CD4-positive, alpha-beta T cell treated with Interleukin-2 at 100 ng/mL for 4 hours (primary cell): ENCODE measurements at places on chromosomes 3 and 15.
A peak's percentile ranks its signal among the peaks of the same experiment; 100 is the strongest.

- DNase-seq = no peak
These were observed 61.0 kb downstream of the SCAPER start for GRCh38 chr15:76844096-76844495.

DNA sequence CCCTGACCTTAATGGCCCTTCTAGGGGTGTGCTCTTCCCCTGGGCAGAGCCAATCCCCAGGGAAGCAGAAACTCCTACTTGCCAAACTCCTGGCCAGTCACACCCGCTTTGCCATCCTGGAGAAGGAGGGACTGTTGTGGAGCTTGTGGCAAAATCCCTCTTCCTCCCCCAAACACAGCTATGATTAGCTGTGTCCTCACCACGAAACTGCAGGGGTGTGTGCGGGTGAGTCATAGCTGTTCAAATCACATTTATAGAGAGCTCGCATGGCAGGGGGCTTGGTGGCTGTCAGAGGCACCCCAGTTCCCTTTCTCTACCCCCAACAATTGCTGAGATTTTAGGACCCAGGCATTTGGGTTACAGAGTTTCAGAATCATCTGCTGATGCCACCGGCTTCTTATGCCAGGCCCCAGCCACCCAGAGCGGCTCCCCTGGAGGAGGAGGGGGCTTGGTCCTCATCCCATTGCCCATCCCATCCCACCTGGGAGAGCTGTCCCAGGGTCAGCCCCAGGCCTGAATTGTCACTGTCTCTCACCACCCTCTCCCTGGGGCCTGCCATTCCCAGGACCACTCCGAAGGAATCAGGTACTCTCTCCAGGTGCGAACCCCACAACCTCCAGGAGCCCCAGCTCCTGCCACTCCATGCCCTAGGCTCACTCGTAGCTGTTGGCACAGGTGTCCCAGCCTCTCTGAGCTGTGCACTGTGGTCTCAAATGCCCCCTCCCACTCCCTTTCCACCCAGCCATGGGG, 28.8 kb upstream of the MAGEF1 start:
- DNase-seq = no peak

GRCh38 chr3:171200052-171200749, 173.7 kb upstream of the SLC2A2 start:
- DNase-seq = no peak

DNA sequence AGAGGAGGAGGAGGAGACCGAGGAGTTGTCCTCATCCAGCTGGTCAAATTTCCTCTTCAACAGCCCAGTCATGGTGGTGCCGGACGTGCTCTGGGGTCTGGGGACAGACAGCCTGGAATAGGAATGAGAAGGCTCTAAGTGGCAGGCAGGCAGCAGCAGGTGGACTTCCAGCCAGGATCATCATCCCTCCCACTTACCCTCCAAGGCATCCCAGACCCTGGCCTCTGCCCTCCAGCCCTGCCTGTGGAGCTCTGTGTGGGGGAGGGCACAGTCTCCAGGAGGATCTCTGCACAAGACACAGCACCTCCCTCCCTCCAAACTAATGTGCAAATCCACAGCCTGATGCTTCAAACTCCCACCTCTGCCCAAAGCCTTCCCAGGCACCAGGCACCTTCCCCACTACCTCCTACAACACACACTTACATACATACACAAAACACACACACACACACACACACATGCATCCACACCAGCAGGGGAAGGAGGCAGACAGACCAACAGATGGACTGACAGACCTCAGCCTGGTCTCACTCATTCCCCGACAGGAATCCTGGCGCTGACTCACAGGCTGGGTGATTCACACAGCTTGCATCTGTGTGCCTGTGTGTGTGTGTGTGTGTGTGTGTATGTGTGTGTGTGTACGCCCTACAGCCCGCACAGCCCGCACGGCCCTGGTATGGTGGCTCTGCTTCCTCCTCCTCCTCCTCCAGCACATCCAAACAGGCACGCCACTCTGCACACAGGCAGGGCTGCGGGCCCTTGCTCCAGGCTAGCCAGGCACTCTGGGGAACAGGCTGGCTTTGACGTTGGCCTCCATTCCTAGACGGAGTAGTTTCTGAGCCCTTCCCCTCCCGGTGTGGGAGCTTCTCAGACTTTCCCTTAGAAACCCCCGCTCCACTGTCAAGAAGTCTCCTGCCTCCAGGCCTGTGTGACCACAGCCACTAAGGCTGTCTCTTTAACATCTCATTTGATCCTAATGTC, 6.5 kb downstream of the CSRNP1 start:
- peak; percentile 88 for DNase-seq
